ENCODE measurements at places on chromosomes 5 and 9.

DNA sequence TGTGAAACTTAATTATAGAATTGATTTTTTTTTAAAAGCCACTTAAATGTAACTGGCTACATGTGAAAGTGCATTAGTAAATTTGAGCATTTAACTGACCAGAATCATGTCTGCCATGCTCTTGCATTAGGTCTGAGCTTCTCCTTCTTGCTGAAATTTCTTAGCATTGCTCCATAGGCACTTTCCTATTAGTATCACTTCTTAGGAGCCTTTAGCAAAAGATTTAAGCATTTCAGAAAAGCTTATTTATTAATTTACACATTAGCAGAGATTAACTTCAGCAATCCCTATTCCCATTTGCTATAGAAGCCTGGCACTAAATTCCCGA is 211.0 kb downstream of the SNX18 start:
- no peak for DNase-seq

- DNase-seq: no peak
These were observed 34.1 kb downstream of the ZNF483 start for GRCh38 chr9:111559000-111559610.

DNA sequence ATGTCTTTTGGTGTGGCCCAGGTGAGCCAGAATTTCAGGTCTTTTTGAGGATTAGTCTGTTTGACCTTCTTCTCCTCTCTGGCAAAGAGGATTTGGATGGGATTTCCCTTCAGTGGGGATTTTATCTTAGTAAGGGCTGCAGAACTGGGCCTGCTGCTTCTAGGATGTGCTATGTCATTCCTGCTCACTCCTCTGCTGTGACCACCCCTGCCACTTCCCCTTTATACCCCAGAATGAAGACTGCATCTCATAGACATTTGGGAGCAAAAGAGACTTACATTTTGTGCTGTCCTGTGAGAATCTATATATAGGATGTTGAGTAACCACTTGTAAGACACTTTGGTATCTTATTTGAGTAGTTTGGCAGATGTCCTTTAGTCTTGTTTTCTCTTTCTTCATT is 76.2 kb downstream of the ARHGAP26 start:
- DNase-seq: no peak

DNA sequence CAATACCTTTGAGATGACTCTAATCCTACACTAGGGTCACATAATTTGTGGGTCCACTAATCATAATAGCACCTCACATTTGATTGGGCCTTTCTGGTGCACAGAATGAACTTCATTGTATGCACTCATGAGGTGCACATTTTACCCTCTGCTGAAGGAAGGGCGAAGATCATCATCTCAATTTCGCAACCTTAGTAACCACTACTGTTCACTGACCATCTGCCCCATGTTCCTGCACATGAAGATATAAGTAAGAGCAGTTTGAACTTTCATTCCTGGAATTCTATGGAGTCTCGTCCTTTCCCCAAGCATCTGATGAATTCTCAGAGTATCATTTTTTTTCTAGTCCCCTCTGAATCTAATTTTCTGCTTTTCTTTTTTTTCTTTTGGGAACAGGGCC is 21.2 kb downstream of the GAS1 start:
- DNase-seq: no peak

Measured in SK-N-MC (cell line).